ENCODE measurements at places on chromosomes 16 and 17.

DNA sequence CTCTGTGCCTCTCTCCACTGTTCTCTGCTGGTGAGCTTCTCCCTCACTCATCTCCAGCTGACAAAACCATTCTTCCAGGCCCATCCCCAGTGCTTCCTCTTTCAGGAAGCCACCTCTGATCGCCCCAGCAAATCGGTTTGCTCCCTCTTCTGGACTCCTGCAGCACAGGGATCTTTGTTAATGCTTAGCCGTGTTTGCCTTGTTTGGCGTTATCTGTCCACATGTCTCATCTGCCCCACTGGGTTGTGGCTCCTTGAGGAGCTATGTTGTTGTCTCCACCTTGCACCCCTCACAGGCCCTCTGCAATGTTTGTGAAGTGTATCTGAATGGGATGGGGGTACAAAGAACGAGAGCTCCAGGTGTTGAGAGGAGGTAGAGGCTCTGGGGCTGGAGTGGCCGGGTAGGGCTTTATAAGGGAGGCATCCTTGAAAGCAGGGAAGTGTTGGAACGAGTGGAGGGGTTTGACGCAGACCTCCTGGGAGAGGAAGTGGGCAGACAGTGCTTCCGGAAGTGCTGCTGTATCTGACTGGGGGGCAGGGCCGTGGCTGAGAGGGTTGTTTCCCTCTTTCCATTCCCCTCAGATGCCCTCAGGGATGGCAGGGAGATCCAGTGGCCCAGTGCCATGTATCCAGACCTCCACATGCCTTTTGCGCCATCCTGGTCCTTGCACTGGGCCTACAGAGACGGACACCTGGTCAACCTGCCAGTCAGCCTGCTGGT lies 27.8 kb downstream of the CASKIN2 start:
- DNase-seq: peak; percentile 19

DNA sequence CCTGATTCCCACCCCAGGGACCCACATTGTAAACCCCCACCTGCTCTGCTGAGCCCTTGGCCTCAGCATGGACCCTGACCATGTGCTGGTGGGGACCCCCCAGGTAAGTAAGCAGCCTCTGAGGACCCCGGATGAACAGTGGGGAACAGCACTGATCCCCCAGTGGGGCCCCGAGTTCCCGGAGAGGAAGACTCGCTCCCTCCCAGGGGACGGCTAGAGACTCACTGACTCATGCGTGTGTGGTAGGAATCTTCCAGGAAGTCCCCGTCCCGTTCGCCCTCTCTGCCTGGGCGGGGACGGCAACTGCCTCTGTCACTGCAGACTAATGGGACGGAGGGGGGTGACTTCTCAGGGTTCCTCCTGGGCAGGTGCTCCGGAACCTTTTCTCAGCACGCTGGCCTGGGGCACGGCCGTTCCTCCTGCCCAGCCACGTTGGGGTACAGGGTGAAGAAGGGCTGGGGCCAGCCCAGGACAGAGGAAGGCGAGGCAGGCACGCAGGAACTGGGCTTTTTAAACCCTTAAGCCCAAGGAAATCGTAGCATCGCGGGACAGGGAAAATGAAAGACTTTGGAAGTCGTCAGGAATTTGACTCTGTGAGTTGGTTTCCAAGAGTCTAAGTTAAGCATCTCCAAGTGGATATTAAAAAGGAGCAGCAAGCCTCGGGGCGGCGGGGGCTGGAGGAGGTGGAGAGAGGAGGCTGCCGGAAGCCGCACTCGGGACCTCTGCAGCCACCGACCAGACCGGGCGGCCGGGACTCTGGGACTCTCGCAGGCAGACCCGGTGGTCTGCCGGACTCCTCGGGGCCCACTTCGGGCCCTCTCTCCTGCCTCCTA lies 178.7 kb downstream of the SEC14L1 start:
- DNase-seq: no peak

GRCh38 chr17:80270104-80270503 lies 9.5 kb downstream of the RNF213 start:
- no peak for DNase-seq

DNA sequence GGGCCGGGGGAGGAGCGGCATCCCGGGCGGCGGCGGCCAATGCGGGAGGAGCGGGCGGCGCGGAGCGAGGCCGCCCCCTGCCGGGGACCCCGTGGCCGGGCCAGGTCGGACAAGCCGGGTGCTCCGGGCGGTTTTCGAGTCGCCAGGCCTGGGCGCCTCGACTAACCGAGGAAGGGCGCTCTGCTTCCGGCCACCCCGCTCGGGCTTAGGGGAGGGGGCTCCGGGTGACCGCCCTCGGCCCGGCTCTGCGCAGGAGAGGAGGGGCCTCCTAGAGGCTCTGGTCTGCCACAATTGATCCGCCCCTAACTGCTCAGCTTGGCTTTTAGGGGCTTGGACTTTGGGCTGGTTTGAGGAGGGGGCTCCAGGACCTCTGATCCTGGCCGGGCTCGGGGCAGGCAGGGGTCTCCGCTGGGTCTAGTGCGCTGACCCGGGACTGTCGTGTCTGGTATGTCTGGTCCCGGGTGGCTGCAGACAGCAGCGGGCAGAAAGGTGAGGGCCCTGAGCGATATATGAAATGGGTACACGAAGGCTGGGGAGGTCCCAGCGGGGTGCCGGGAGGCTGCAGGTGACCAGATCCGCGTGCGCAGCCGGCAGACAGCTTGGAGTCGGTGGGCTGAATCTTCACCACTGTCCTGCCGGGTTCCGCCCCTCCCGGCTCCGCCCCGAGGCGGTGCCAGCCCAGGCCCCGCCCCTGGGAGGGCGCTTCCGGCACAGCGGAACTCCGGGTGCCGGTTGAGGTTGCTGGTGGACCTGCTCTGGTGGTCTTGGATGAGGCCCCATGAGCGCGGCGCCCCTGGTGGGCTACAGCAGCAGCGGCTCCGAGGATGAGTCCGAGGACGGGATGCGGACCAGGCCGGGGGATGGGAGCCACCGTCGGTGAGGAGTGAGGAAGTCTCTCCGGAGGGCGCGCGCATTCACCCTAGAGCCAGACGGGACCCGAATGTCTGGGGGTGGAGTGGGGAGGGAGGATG lies at the start of gene USB1:
Gene USB1, plus strand, starts transcription at position 702 of the 971 bp plus-strand sequence. Its CDS starts 77 bp downstream, at position 779.
- peak; percentile 75 for DNase-seq

DNA sequence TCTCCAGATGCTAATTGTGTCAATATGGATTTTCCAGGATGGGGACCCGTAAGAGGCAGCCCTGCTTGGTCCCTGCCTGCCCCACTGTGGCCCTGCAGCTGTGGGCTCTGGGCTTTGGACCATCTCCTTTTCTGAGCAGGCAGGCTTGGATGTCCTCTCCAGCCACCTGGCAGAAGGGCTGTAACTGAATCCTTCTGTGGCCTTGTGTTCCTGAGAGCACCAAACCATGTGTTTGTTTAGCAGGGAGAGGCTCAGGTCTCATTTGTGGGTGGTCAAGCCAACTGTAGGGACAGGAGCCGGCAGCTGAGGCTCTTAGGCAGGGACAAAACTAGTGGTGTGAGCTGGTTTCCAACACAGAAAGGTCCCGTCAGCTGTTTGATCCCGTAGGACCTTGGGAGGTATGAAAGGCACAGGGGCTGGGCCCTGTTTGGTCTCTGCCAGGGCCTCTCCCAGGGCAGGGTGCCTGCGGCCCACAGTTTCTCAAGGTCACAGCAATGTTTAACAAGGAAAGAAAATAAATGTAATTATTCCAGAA lies 18.5 kb downstream of the SEC14L5 start:
- DNase-seq: no peak

- DNase-seq: no peak
Measured at GRCh38 chr16:47777220-47777619, 316.1 kb downstream of the PHKB start.
